Stimulated activated CD8-positive, alpha-beta memory T cell treated with anti-CD3 and anti-CD28 coated beads, Interleukin-4, amount 100 ng/mL, for 1 hour (primary cell): ENCODE measurements at places on chromosomes 7 and 10.

- DNase-seq = no peak
These were observed 33.4 kb downstream of the CALML5 start for GRCh38 chr10:5465976-5466450.

- no peak for DNase-seq
These were observed 5.0 kb downstream of the ZYX start for GRCh38 chr7:143385891-143386781.

DNA sequence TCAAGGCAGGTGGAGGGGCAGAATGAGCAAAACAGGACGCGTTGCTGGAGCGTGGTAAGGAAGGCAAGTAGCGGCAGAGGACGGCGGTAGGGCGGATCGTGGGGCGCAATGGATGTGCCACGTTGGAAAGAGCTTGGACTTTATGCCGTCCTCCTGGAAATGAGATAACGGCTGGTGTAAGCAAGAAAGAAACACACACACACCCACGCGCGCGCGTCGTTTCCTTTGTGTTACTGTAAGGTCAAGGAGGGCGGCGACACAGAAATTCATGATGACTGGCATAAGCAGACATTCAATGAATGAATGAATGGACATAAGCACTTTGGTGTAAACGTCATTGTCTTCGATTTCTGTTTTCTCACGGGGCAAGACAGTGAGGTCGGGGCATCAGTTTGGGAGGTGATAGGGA lies 683 bp upstream of the ENTPD7 start:
- DNase-seq = no peak

DNA sequence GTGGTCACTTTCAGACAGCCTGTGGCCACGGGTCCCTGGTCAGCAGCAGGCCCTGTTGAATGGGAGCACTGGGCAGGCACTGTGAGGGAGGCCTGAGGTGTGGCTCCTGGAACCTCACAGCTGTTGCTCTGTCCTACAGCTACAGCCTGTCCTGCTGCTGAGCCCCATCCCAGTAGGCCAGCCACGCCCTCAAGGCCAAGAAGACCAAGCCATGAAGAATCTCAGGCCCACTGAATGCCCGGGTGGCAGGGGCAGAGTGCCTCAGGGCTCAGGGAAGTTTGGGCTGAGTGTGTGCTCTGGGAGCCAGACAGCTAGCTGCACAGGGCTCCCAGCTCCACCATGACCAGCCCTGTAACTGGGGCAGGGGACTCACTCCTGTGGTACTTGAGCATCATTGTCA lies 363.5 kb upstream of the NUPR2 start:
- DNase-seq = no peak

DNA sequence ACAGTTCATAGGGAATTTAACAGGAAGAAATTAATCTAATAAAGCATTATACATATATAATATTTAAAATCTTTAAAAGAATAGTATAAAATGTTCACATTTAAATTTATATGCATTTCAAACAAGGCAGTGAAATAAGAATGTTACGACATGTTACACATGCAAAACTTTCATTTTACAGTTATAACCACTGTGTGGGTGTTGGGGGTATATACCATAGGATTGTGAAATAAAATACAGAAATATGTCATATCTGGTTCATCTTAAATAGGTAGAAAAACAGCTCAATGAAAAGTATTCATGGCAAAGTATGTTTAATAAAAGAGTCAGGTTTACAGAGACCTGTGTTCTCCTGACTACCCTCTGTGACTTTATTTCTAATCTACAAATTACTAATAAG lies 45.6 kb downstream of the CHCHD3 start:
- no peak for DNase-seq

DNA sequence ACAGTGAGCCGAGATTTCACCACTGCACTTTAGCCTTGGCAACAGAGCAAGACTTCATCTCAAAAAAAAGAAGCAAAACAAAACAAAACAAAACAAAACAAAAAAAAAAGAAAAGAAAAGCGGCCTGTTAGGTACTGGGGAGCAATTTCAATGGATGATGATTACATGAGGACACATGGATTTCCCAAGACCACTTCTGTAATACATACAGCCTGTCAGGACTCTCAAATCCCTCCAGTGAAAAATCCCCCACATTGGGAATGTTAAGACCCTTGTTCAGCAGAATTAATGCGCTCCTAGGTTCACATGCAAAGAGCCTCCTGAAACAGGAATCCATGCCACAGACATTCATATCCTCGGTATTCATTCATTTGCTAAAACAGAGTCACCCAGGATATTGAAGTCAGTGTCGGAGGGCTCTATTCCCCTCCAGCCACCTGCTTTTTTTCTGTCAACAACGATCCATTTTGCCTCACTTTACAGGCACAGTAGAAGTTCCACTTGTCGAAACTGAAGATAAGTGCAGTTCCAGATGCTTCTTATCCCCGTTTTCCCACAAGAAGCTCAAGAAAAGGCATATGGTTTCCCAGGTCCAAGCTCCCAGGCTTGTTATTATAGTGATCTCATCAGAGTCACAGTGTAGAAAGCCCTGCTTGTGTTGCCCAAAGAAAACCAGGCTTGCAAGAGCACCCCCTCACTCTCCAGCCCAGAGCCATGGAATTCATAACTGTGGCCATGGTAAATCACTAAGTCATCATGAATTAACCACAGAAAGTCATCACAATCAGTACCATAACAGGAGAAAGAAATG lies 20.2 kb downstream of the SLC16A12 start:
- no peak for DNase-seq

- no peak for DNase-seq
These were observed 57.6 kb downstream of the NKX6-2 start for GRCh38 chr10:132728321-132728720.

DNA sequence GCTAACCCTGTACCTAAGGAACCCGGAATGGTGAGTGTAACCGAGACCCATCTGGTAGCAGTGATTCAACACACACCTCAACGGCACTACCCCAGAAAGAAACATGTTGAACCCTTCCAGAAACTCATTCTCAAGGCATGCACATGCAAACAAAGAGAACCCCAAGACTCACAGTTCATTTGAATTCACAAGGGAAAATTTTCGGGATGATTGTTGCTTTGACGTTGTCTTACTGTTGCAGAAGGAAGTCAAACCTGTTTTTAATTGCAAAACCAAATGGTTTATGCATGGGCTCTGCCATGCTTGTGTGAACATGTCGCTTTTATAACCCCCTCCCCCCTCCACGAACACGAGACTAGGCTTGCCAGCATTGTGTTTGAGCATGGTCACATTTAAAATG lies 539.7 kb downstream of the GATA3 start:
- DNase-seq = no peak

- no peak for DNase-seq
These were observed 15.2 kb downstream of the SND1 start for GRCh38 chr7:127667017-127667670.
